ENCODE measurements at places on chromosomes 1 and 21.

- DNase-seq = peak; percentile 11
These were observed 49.4 kb upstream of the DESI2 start for GRCh38 chr1:244603498-244603897.

GRCh38 chr1:168987923-168988322, 118.6 kb upstream of the ATP1B1 start:
- DNase-seq = no peak

DNA sequence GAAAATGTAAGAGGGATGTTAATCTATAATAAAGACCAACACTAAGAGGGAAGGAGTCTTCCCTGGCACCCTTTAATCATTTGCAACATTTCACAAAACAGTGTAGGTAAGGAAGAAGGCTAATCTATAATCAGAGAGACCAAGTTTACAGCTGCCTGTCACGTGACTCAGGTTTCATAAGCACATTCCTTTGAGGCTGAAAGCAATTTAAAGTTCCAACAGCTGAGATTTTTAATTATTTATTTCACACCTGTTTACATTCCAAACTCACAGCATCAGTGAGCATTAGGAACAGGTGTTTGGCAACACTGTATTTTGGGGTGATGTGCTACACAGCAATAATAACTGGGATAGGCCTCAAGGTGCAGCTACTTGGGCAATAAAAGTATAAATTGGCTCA, 75.7 kb upstream of the PGBD5 start:
- no peak for DNase-seq

GRCh38 chr1:154414606-154415005, 9.5 kb downstream of the IL6R start:
- no peak for DNase-seq
